ENCODE measurements at places on chromosomes 5 and 9. TPM values are rescaled to one million over a fixed set of nuclear protein-coding genes. Genes with fewer than 3 reads are reported as not detected.
A peak's percentile ranks its signal among the peaks of the same experiment; 100 is the strongest.

DNA sequence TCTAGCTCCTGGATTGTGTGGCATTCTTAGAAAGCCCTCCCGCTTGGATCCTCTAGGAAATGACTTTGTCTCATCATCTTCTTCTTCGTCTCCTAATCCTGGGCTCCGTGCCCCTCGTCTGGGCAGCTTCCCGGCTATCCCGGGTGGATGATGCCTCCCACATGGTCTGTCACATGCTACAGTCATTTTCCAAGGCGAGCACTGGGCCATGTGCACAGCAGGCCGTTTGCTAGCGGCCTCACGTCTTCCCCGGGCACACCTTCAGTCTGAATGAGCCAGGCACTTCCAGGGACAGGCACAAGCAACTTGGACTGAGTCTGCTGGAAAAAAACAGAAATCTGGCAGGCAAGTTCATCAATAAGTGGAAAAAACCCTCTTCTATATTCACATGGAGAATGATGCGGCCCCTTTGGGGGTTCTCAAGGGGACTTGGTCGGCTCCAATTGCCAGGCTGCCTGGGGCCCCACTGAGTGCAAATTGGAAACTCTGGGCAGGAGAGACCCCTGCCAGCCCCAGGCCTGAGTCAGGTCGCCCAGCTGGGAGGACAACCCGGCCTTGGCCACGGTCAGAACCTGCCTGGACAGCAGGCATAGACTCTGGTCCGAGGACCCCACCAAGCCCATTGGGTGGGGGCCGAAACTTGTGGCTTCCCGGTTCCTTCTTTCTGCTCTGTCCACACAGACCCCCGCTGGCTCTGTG lies 11.1 kb upstream of the WNK2 start:
- no peak overlapping the region for H3K27ac ChIP-seq
- no peaks in the 10 kb centered on the region for H3K27me3 ChIP-seq
- DNase-seq, result no peak
- no peak overlapping the region for H3K4me3 ChIP-seq

GRCh38 chr9:120555839-120556238 lies 24.1 kb downstream of the CDK5RAP2 start:
- no peak overlapping the region for H3K4me3 ChIP-seq
- H3K27ac ChIP-seq, result no peak overlapping the region
- DNase-seq, result no peak
- H3K4me1 ChIP-seq, result peaks cover 6% of the 10 kb centered on the region
- peaks cover 54% of the 10 kb centered on the region for H3K36me3 ChIP-seq

GRCh38 chr9:93501406-93501805 lies 48.0 kb upstream of the FAM120AOS start:
- peaks cover 74% of the 10 kb centered on the region for H3K36me3 ChIP-seq
- peak overlapping the region; percentile 75 for H3K4me3 ChIP-seq
- peak overlapping the region; percentile 88 for H3K27ac ChIP-seq

DNA sequence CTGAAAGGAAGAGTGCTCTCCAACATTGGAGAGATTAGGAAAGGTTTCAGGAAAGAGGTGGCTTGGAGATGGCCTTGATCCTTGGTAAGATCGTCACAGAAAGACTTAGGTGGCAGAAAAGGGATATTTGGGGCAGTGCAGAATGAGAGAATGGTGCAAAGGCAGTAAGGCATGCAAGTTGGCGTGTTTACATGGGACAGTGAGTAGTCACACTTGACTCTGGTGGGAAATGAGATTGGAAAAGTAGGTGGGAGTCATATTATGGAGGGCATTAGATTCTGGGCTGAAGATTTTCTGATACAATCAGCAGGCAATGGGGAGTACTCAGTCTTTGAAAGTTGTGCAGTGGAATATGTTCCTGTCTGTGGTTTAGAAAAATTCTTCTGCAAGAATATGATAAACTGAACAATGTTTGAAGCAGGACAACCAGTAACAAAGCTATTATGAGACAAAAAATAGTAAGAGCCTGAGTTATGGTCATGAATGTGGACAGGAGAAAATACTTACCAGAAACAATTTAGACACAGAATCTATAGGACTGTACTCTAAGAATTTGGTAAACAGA lies 76.2 kb upstream of the ANKRD55 start:
- H3K4me1 ChIP-seq, result no peaks in the 10 kb centered on the region
- H3K27me3 ChIP-seq, result peaks cover 3% of the 10 kb centered on the region
- no peak overlapping the region for H3K27ac ChIP-seq
- no peak overlapping the region for H3K4me3 ChIP-seq
- DNase-seq, result no peak

PCA3 gene
- not detected for total RNA-seq

KIF24 gene
- 11.4 TPM for total RNA-seq

LCN12 gene
- total RNA-seq, result 1.0 TPM
